Hematopoietic multipotent progenitor cell treated with erythropoietin and hydrocortisone succinate and interleukin-3 and kit ligand, for 8 days (in vitro differentiated cells): ENCODE measurements at places on chromosomes 2 and 18.

DNA sequence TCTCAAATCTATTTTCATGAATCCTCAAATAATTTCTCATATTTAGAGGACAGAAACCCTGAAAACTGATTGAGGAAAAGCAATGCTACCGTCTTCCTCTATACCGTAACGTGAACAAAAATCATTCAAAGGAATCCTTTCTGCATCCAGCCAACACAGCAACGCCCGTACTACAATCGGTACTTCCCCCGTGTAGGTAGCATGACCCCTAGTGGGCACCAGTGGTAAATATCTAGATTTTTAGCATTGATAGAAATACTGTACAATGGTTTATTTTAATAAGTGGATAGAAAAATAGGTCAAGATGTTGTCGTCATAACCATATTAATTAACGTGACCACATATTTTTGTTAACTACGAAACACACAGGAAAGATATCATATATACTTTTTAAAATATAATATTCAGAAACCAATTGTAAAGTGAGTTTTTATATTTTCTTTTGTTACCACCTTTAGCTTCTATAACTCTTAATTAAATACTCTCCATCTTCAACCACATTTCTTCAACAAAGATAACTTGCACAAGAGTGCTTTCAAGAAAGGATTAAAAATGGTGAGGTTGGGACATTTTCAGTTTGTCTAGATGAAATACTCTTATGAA lies 194.1 kb downstream of the SS18 start:
- DNase-seq, result peak; percentile 65

- DNase-seq, result no peak
Observed at GRCh38 chr2:30250421-30250820, 19.1 kb downstream of the LBH start.

DNA sequence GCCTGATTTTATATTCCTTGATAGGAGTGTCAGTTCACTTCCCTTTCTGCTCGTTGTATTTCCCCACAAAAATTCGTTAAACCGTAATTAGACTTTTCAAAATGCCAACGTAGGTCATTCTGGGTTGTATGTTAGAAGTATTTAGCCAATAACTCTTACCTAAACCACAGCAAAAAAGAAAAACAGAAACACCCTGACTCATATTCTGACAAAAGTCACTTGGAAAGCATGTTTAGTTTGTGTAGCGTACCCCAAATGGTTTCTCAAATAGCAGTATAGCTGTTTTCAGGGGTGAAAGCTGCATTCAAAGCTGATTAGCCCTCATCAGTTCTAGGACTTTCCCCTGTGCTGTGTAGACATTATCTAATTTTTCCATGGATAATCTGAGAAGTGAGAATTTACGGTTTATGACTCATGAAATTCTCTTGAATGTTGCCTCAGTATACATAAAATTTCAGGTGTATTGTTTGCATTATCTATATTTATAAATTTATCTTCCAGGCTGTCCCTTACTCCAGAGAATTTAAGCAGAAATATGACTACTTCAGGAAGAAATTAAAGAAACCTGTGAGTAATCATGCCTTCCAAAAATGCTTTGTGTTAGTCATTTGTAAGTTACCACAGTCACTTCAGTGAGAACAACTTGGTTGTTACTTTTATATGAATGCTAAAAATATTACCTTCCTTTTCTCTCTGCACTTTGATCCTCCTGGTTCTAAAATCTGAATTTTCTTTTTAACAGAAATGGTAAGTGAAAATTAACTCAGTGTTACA lies 264.9 kb downstream of the ALPK2 start:
- no peak for DNase-seq

DNA sequence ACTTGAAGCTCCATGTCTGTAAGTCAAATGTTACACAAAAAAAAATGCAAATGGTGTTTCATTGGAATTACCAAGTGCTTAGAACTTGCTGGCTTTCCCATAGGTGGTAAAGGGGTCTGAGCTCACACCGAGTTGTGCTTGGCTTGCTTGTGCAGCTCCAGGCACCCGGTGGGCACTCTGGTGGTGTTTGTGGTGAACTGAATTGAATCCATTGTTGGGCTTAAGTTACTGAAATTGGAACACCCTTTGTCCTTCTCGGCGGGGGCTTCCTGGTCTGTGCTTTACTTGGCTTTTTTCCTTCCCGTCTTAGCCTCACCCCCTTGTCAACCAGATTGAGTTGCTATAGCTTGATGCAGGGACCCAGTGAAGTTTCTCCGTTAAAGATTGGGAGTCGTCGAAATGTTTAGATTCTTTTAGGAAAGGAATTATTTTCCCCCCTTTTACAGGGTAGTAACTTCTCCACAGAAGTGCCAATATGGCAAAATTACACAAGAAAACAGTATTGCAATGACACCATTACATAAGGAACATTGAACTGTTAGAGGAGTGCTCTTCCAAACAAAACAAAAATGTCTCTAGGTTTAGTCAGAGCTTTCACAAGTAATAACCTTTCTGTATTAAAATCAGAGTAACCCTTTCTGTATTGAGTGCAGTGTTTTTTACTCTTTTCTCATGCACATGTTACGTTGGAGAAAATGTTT lies 97.9 kb upstream of the IL1R2 start:
- no peak for DNase-seq

- no peak for DNase-seq
Observed at GRCh38 chr18:69725009-69725408, 222.7 kb downstream of the CD226 start.

DNA sequence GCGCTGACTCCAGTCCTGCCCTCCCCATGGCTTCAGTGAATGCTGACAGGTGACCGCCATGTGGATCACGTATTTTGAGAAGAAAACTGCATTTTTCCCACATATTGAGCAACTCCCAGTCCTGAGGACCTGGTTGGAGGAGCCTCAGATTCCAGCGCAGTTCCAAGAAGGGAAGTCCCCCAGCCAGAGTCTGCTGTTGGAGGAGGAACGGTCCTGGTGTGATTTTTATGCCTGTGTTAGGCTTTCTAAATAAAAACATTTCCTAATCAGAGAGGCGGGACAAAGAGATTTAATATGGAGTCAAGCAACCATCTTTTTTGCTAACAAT lies 32.3 kb upstream of the COL6A3 start:
- no peak for DNase-seq

- DNase-seq, result no peak
Observed at GRCh38 chr18:58592223-58593214, 36.4 kb downstream of the ALPK2 start.

DNA sequence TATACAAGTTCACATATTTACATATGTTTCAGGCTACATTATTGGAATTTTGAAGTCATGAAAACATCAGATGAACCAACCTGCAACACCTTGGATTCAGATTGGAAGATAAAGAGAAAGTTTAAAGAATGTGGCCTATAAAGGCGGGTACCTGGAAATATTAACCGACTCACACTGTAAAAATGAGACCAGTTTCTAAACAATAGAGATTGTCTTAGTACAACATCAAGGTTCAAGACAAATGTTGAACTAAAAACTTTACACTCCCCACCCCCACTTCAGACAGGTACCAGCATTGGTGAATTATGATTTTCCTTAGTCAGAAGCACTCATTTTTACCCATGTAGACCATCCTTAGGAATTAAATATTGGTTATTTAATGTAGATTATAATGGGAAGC lies 186.4 kb upstream of the EPC2 start:
- DNase-seq, result no peak

GRCh38 chr2:144516411-144516980 lies 3.4 kb downstream of the ZEB2 start:
- DNase-seq, result no peak

DNA sequence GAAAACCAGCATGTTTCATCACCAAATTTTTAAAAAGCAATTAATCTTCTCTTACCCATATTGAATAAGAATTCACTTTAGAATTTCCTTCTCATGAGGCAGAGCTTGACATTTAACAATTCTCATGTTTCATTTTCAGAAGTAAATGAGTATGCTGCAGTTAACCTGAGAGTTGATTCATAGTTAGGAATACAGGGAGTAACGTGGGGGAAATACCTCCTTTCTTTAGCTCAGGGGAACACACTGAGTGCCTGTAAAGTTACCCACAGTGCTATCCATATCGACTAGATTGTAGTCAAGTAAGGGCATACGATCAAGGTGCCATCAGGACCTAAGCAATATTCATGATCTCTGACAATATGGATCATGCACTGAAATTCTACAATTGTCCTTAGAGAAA lies 38.9 kb upstream of the ATIC start:
- no peak for DNase-seq

- DNase-seq, result no peak
Observed at GRCh38 chr2:101807242-101807641, 109.7 kb downstream of the MAP4K4 start.

- no peak for DNase-seq
Observed at GRCh38 chr18:10035281-10035991, 121.6 kb downstream of the VAPA start.

DNA sequence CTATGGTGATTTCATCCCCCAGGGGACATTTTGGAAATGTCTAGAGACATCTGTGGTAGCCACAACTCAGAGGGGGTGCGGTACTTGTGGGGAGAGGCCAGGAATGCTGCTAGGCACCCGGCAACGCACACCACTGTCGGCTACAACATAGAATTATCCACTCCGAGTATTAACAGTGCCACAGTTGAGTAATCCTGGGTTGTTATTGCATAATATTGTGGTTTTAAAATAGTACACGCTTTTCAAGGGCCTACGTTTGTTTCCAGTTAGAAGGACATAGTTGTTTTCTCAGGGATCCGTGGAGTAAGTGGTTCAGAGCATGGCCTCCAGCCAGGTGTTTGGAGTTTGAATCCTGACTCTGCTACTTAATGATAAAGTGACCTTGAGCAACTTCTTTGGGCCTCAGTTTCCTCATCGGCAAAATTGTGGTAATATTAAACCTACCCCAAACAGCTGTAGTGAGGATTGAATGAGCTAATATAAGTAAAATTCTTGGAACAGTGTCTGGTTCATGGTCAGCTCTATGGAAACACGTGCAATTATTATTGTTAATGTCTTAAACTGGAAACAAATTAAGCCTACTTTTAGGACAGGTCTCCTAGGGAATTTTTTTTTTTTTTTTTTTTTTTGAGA lies 24.5 kb downstream of the CYP27A1 start:
- DNase-seq, result peak; percentile 2

GRCh38 chr18:63319383-63320122 lies at the start of gene BCL2:
Gene BCL2, minus strand, starts transcription at chr18:63319769.
- DNase-seq, result peak; percentile 34

DNA sequence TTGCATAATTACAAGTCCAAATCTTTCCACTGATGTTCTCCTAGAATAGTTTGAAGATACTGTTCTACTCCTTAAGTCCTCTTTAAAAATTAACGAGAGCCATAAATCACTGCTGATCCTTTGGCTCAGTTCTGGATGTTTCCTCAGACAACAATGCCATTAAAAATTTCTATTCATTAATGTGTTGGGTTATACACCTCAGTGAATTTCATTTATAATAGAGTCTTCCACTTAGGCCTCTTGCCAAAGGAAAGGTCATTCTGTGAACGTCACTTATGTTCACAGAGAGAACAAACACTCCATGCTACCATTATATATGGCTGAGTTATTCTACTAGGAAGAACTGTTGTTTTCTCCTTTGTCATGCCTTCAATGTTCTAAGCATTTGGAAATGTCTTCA lies 1472.3 kb upstream of the CELF4 start:
- DNase-seq, result no peak

DNA sequence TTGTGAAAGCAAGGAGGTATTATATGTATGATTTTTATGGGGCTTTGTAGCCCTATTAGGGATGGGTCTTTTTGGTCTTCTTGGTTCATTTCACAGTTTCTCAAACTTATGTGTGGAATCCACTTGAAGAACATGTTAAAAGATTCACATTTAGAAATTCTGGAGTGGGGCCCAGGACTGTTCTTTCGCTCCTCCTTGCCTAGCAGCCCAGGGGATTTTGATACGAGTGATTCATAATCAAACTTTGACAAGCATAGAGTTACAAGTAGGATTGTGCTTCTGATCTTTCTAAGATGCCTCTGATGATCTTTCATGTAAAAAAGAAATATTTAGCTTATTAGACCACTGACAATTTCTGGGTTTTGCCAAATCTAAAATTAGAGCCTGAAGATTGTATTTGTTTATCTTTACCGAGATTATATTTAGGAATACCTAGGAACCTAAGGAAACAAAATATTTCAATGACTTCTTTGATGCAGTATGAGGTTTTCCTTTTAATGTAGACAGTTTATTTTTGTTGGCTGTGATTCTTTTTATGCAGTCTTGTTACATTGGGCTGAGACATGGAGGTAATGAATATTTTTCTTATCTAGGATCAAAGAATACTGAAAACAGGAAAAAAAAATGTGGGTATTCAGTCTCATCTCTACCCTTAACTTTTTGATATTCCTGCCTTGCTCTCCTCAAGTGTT lies 324.0 kb downstream of the PARD3B start:
- no peak for DNase-seq

DNA sequence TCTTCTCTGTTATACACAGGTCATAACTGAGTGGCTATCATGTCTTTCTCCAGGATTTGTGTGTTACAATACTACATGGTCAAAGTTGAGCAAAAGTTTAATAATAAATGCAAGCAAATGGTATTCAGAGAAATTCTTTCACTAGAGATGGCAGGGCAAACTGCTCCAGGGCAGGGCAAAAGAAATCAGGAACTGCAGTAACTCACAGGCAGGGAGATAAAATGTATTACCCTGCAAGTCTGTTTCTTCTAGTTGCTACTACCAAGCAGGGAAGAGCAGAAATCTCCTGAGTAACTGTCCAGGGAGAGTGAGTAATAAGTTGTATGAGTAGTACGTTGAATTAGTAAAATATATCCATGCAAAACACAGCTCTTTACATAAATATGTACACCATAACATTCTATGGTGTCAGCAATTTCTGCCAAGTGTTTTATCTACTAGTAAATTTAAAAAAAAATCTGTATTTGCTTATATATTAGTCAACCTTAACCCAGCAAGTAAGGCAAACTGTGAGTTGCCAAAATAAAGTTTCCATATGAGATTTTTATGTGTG lies 404.1 kb downstream of the ZEB2 start:
- DNase-seq, result no peak

DNA sequence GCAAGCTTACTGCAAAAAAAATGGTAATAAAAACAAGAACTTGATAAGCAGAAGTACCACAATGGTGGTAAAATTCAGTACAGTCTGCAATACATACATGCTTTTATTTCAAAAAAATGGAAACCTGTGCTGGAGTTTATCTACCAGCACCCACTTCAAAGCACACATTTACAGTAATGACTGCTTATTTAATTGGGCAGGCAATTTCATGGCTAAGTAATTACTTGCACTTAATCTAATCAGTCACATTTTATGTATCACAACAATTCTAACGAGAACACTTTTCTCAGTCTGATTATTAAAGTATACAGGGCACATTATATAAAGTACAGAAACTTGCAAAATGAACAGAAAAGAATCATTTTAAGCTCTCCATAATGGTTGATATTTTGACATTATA lies 5.2 kb downstream of the APCDD1 start:
- DNase-seq, result no peak

DNA sequence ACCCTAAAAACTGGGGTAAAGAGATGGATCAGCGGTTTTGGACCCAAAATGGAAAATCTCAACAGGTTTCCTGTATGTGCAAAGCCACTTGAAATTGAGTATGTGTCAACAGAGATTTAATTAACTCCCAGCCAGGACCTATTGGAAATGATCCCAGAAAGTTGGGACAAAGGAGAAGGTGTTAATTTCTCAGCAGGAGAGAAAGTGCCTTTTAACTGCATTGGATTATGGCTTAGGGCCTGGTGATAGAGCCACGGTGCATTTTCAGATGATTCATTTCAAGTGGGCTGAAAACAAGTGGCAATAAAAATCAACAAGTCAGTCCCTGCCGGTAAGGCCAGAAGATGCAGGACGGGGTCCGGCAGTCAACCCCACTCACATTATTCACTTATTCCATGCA lies 80.2 kb upstream of the BCL11A start:
- DNase-seq, result no peak
